ENCODE measurements at places on chromosomes 5 and 9. TPM values are rescaled to one million over a fixed set of nuclear protein-coding genes. Genes with fewer than 3 reads are reported as not detected.

GRCh38 chr9:111356481-111357244, 26.6 kb upstream of the OR2K2 start:
- DNase-seq: no peak

GRCh38 chr5:82674671-82675070, 396.5 kb upstream of the RPS23 start:
- DNase-seq: no peak

DNA sequence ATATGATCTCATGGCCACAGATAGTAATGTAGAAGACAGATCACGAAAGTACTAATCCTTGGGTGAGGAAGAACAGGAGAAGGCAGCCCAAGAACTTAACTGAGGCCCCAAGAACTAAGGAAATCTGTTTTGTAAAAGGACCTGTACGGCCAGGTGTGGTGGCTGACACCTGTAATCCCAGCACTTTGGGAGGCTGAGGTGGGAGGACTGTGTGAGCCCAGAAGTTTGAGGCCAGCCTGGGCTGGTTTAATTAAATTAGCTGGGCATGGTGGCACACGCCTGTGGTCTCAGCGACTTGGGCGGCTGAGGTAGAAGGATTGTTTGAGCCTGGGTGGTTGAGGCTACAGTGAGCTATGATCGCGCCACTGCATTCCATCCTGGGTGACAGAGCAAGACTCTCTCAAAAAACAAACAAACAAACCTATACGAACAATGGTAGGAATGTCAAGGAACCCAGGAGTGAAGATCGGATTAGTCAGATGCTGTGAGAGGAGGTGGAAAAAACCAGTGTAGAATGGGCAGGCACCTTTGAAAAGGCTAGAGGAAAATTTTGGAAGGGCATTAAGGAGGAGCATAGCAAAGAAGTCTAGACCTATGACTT, 283.8 kb upstream of the DMRT1 start:
- DNase-seq: no peak

The HDHD3 gene
- 39.7 TPM for polyA plus RNA-seq

The OR1J4 gene
- not detected for polyA plus RNA-seq

The SEMA6A gene
- polyA plus RNA-seq: 72.5 TPM
